NCI-H226 (cell line): ENCODE measurements at places on chromosomes 5 and 9.

DNA sequence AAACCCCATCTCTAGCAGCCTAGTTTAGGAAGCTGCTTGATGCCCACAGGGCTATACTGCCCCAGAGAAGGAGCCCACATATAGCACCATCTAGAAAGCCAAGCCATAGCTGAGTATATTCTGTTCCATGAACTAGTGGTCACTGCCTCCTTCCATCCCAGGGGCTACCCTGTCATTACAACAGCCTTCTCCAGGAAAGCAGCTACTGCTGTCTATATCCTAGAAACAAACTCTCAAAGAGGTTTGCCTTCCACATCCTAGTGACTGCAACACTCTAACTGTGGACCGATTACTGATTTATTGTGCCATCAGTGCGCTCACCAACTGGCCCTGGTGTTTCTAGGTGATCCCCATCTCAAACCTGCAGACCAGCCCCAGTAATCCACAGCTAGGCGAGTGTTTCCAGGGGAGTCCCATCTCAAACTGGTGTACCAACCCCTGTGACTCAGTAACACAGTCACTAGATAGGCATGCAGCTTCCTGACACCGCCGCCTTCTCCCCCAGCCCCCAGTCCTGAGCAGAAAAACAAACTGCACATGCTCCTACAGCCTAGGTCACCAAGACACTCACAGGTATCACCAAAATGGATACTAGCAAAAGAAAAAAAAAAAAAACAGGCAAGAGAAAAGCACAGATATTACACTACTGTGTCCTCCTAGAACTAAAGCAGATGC lies 14.8 kb downstream of the SPTLC1 start:
- peak; percentile 81 for DNase-seq

DNA sequence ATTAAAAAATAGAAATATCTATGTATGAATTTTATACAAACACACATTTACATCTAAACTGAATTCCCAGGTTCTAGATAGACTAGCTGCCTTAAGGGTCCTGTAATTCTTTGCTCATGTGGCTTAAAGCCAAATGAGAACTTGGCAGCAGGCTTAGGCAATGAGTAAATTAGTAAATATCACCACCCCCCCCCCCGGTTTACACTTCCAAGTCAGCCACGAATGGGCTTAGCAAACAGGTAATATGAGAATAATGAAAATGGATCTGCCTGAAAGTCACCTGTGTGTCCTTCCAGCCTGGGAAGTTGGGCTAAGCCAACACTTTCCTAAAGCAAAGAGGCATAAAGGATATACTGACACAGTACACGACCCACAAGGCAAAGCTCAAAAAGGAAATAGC lies 108.6 kb downstream of the KLHL3 start:
- DNase-seq, result no peak

- no peak for DNase-seq
Observed at GRCh38 chr5:9105851-9106250, 440.0 kb downstream of the SEMA5A start.

DNA sequence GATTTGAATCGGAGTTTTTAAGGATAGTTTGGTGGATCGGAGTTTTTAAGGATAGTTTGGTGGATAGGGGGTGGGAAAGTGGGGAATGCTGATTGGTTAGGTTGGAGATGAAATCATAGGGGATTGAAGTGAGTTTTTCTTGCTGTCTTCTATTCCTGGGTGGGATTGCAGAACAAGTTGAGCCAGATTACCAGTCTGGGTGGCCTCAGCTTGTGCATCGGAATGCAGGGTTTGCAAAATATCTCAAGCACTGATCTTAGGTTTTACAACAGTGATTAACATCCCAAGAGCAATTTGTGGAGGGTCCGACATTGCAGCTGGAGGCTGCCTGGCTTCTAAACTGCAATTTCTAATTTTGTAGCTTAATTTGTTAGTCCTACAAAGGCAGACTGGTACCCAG lies 23.1 kb upstream of the NXNL2 start:
- no peak for DNase-seq

DNA sequence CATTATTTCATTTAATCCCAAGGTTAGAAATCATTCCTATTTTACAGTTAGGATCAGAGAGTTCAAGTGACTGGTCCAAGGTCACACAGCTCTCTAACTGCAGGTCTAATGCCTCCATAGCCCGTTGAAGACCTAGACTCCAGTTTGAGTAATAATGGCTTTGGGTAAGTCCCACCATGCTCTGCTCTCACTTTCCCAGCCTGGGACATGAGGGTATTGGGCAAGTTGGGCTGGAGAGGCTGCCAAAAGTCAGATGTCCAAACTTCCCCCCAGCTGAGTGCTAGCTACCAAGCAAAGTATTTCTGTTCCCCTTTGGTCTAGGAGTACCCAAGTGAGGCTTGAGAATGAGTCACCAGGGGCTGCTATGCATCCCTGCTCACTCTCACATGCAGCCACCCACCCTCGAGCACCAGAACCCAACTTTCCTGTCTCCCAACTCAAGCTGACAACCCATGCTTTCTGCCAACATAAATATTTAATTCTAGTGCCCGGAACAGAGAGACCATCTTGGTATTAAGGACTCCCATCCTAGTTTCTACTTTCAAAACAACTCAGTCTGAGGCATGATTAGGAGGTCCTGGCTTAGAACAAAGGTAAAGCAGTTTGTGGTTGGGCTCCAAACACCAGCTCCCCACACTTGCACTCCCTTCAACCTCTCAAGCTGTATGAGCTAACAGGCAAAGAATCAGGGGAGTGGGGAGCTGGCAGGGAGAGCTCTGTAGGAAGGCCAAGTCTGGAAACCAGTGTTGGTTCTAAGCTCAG lies 236.5 kb upstream of the TRIM32 start:
- DNase-seq, result peak; percentile 88

- no peak for DNase-seq
Observed at GRCh38 chr9:5554254-5554653, 43.9 kb downstream of the PDCD1LG2 start.

DNA sequence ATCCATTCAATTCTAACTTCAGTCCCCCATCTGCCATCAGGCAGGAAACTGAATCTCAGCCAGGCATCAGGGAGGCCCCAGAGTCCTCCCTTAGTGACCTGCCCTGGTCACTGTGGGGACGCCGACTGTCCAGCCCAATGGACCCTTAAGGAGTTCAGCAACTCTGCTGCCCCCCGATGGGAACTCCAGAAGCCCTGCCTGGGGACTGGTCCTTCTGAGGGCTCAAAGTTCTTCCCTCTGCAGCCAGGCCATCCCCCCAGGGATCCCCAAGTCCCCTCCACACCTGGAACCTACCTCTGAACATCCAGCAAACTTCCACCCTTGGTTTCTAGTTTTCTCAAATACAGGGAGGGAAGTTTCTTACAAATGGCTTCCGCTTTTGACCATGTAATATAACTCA lies 76.8 kb downstream of the UBE2QL1 start:
- no peak for DNase-seq

- DNase-seq, result no peak
Observed at GRCh38 chr5:56496581-56497063, 263.5 kb upstream of the ANKRD55 start.

DNA sequence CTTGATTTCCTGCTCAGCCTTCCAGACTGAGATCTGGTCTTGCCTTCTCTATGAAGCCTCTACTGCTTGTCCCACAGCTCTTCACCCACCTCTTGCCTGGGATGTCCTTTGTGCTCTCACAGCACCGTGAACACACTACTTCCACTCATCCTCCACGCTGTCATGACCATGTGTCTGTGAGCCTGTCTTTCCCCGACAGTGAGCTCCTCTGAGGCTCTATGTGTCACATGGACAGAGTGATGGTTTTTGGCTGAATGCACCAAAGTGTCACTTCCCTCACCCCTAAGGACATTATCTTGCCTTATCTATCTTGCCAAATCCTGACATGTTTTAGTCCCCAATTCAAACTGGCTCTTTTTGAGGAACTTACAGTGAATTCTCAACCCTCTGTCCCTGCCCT lies 11.3 kb downstream of the PHYKPL start:
- no peak for DNase-seq

- peak; percentile 83 for DNase-seq
Observed at GRCh38 chr5:38757451-38758245, 88.2 kb upstream of the OSMR start.

DNA sequence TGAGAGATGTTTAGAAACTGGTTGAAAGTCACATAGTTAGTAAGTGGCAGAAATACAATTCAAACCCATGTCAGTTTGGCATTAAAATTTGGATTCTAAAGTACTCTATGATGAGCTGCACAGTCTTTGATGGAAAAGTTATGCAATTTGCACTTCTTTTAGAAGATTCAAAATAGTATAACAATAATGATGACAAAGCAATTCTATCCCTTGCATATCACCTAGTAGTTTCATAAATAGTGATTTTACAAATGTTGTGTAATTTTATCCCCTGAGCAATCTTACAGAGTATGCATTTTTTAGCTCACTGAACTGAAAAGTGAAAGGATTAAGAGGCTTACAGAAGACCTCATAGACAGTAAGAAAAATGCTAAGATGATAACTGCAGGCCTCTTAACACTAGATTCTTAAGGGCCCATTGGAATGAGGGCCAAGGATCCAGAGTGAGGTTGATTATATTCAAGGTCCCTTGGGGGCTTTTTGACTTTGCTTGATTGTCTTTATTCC lies 3.7 kb downstream of the C5orf46 start:
- DNase-seq, result no peak

- peak; percentile 68 for DNase-seq
Observed at GRCh38 chr9:34254141-34254913, 74.7 kb downstream of the KIF24 start.

- no peak for DNase-seq
Observed at GRCh38 chr5:133404724-133405123, 207.6 kb downstream of the FSTL4 start.

- no peak for DNase-seq
Observed at GRCh38 chr9:71763832-71764231, 4.5 kb downstream of the CEMIP2 start.

DNA sequence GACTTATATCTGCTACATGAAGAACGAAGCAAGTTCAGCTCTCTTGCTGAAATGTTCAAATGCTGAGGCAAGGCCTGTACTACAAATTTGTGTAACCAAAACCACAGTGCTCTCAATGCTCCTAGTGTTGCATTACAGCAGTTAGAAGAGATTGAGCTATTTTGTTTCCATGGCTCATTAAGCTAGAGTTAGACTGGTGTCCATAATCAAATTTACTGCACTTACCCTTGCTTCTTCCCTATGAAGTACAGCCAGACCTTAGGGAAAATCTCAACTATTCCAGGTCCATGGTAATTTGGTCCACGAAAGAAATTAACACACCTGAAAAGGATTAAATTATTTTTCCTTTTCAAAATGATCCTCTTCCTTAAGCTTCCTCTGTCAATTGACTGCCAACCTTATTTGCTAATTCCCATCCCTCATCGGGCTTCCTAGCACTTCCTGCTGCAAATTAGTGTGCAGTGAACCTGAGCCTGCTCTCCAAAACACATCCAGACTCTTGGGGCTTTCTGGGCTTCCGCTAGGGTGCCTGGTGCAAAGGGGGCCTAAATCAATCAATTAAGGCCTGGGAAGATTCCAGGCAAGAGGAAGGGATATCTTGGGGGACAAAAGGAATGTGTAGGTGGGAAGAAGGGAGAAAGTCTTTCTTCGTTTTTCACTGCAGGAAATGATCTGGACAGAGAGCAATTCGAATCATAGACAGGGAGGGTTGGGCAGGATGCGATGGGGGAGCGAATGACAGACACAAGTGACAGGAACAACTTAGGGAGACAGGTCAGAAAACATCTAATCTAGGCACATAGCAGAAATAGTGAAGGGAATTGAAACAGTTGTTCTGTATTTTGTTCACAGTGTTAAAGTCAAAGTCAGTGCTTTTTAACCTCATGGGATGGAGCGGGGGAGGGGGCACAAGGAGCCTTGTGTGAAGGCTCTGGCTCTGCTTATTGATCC lies 542.4 kb downstream of the RAB3C start:
- DNase-seq, result no peak

DNA sequence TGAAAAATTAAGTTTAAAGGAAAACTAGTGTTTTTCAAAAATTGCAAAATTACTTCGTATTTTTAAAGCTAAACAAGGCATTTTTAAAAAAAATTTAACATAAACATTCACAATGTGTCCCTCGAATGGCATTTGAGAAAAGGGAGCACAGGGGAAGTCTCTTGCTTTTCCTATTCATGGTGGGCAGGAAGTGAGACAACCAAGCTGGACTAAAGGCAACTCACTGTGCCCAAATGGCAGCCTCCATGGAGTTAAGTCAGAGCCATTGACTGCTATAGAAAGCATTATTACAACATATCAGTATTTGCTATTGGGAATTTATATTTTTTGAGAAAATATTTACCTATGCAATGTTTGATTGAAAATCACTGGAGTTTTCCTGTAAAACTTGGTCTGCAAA lies 8.3 kb downstream of the HNRNPH1 start:
- no peak for DNase-seq

DNA sequence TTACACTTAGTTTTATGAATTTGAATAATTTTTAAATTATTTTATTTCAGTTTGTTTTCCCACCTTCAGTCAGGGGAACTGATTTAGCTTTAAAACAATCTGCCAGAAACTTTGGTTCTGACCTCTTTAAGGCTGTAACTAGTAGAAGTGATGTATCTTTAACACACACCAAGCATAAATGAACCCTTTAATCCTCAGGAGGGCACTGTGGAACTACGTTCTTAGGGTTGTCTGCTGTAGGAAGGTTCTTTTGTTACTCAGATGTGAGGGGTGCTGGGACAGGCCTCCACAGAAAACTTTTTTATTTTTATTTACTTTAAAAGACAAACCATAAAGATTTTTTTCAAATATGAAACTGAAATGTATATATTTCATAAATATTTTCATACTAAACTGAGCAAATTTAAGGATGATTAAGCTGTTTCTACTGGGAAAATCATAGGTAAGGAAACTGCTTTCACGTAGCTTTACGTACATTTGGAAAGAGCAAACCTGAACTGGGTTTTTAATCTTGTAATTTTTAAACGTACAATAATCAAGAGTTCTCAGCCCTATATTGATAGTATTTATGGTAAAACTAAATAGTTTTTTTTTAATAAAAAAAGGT lies 5.3 kb downstream of the KLF4 start:
- DNase-seq, result peak; percentile 50

GRCh38 chr5:155461304-155461703 lies 447.7 kb downstream of the KIF4B start:
- no peak for DNase-seq

DNA sequence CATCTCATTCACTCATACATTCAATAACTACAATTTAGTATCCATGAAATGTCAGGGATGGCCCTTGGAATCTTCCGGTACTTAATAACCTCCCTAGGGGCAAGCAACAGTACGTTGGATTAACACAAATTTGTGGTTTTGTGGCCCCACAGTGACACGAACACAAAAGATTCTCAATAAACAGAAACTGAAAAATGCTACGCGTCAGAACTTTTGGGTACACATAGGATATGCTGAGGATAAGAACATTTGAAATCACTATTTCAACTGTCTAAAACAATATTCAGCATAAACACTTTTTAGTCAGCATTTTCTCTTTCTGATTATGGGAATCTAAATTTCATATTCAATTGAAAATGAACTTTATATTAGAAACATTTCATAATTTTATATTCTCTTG lies 107.0 kb upstream of the GPR151 start:
- DNase-seq, result no peak
